ENCODE measurements at places on chromosomes 4 and X. TPM values are rescaled to one million over a fixed set of nuclear protein-coding genes. Genes with fewer than 3 reads are reported as not detected.

GRCh38 chr4:98710831-98711230 is 52.4 kb upstream of the TSPAN5 start:
- no peak for DNase-seq

Gene PCYT1B
- 2.9 TPM for polyA plus RNA-seq

Gene RASL11B
- 33.0 TPM for polyA plus RNA-seq

Gene GLRA2
- polyA plus RNA-seq, result 0.19 TPM

Gene SH3D19
- polyA plus RNA-seq, result 31.4 TPM
